ENCODE measurements at places on chromosomes 11 and 22. TPM values are rescaled to one million over a fixed set of nuclear protein-coding genes. Genes with fewer than 3 reads are reported as not detected.

DNA sequence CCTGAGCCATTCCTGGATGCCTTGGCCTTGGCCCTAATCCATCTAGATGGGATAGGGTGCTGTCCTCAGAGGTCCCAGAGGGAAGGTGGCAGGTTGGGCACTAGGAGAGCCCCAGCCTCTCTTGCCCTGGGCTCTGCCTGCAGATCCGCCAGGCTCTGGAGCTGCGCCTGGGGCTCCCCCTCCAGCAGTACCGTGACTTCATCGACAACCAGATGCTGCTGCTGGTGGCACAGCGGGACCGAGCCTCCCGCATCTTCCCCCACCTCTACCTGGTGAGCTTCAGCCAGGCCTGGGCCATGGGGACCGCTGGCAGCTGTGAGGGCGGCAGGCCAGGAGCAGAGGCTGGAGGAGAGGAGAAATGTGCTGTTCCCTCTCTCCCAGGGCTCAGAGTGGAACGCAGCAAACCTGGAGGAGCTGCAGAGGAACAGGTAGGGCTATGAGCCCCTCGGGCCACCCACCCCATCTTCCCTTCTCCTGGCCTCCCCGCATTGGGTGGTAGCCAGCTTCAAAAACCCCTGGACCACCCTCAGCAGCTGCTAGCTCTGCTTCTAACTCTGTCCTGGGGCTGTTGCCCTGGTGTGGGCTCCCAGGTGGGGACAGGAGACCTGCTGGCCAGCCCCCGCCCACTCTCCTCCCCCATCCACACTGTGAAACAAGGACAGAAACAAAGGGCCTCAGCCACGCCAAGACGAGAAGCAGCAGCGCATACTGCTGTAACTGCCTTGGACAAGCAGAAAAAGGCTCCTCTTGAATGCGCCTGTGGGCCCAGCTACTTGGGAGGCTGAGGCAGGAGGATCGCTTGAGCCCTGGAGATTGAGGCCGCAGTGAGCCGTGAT lies 4.9 kb downstream of the SSH3 start:
- no peak for DNase-seq
- no peak overlapping the region for H3K27ac ChIP-seq
- no peak overlapping the region for H3K4me3 ChIP-seq
- no peaks in the 10 kb centered on the region for H3K27me3 ChIP-seq
- peaks cover 15% of the 10 kb centered on the region for H3K4me1 ChIP-seq

- no peaks in the 10 kb centered on the region for H3K4me1 ChIP-seq
- no peak for DNase-seq
- no peak overlapping the region for H3K27ac ChIP-seq
- no peaks in the 10 kb centered on the region for H3K27me3 ChIP-seq
Measured at GRCh38 chr11:38438091-38438490, 1840.1 kb upstream of the RAG2 start.

DNA sequence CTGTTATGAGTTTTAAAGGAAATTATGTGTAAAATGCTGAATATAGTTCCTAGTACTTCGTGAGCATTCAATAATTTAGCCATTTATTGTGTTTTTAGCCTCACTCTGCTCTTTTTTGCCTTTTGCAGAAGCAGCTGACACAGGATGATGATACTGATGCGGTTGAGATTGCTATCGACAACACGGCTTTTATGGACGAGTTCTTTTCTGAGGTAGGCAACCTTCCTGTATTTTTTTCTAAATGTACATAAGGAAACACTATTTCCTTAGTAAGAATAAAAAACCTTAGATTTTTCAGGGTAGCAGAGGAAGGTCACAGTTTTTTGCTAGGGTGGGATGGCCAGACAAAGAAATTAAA lies 17.9 kb downstream of the STX3 start:
- H3K27me3 ChIP-seq: no peaks in the 10 kb centered on the region
- no peak overlapping the region for H3K4me3 ChIP-seq
- peak overlapping the region; percentile 85 for H3K27ac ChIP-seq

DNA sequence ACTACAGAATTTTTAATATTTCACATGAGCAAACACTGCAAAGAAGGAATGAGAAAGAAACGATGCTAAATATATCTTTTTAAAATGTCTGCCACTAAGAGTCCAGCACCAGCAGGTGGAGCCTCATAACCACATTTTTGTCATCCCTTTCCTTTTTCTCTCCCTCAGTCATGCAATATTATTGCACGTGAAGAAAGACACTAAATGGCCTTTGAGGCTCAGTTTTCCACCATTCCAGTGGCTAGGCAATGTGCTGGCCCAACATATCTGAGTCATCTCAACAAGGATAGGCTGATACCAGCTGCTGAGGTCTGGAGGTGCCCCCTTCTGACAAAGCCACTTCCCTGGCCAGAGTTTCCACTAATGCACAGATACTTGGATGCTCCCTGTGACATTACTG lies 1.8 kb downstream of the ALKBH8 start:
- DNase-seq: peak; percentile 69
- no peaks in the 10 kb centered on the region for H3K27me3 ChIP-seq
- peaks cover 37% of the 10 kb centered on the region for H3K4me1 ChIP-seq
- no peak overlapping the region for H3K4me3 ChIP-seq

- peaks cover 5% of the 10 kb centered on the region for H3K4me1 ChIP-seq
- H3K27ac ChIP-seq: no peak overlapping the region
- H3K36me3 ChIP-seq: no peaks in the 10 kb centered on the region
- no peak for DNase-seq
- H3K27me3 ChIP-seq: peaks cover 15% of the 10 kb centered on the region
- no peak overlapping the region for H3K4me3 ChIP-seq
Measured at GRCh38 chr11:1924646-1925372, 5.3 kb downstream of the TNNT3 start.

GRCh38 chr11:79430280-79430679 lies 10.6 kb downstream of the TENM4 start:
- no peak overlapping the region for H3K4me3 ChIP-seq
- no peaks in the 10 kb centered on the region for H3K36me3 ChIP-seq
- H3K27me3 ChIP-seq: peaks cover 25% of the 10 kb centered on the region
- H3K27ac ChIP-seq: no peak overlapping the region
- DNase-seq: no peak

GRCh38 chr11:108965306-108966001 lies 300.6 kb downstream of the DDX10 start:
- no peak overlapping the region for H3K4me3 ChIP-seq
- H3K36me3 ChIP-seq: no peaks in the 10 kb centered on the region
- H3K4me1 ChIP-seq: no peaks in the 10 kb centered on the region
- no peak for DNase-seq
- H3K27ac ChIP-seq: no peak overlapping the region

GRCh38 chr22:21982338-21982965 lies at the start of gene TOP3B:
Gene TOP3B, minus strand, starts transcription at chr22:21982787. Its CDS starts 7,078 bp downstream, at chr22:21975709.
- DNase-seq: peak; percentile 85
- no peaks in the 10 kb centered on the region for H3K27me3 ChIP-seq
- H3K36me3 ChIP-seq: no peaks in the 10 kb centered on the region
- H3K4me3 ChIP-seq: peak within 1 kb of the TSS; percentile 94

DNA sequence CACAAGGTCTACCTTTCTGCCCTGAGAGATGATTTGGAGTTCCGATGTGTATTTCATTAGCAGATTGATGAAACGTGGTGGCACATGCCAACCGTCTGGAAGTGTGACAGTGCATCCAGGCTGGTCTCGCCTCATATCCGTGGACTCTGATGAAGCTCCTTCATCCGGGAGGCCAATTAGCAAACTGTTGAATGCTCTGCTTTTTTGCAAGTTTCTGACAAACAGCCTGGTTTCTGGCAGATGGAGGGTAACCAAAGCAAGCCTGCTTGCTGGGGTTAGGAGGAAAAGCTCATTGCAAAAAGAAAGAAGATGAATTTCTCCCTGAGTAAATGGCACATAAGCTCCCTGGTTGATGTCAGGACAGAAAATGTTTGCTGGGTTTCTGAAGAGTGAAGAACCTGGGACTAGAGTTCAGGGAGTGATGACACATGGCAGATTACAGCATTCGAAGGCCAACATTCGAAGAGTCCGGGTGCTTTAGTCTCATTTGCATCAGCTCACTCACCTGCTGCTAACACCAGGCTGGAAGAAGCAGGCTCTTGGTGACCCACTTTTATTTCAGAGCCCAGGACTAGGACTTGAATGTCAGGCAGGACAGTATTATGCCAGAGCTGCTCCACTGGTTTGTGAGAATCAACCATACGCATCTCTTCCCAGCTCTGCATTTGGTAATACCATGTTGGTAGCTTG lies 135.9 kb upstream of the TTC12 start:
- no peak overlapping the region for H3K27ac ChIP-seq
- DNase-seq: no peak
- peaks cover 2% of the 10 kb centered on the region for H3K27me3 ChIP-seq
- H3K4me3 ChIP-seq: no peak overlapping the region
- H3K4me1 ChIP-seq: no peaks in the 10 kb centered on the region

- H3K27me3 ChIP-seq: no peaks in the 10 kb centered on the region
- H3K27ac ChIP-seq: peak overlapping the region; percentile 95
- H3K4me3 ChIP-seq: peak overlapping the region; percentile 33
Measured at GRCh38 chr11:128291007-128291406, 296.4 kb downstream of the ETS1 start.

DNA sequence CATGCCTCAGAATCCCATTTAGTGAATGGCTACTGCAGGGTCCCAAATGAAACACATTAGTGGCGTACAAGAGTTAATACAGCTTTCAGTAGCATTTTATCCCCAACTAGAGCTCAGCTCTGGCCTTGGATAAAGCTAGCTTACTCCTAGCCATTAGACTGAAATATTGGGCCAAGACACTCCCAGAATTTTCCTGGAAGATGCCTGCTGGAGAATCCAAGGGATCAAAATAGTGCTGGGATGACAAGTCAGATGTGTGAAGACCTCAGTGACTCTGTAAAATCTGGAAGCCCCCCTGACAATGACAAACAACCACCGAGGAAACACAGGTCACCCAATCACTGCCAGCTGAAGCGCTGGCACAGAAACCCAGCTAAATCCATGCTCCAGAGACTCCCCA lies 303.1 kb upstream of the SORL1-AS1 start:
- H3K4me3 ChIP-seq: no peak overlapping the region
- H3K36me3 ChIP-seq: no peaks in the 10 kb centered on the region
- no peaks in the 10 kb centered on the region for H3K27me3 ChIP-seq
- no peak for DNase-seq
- H3K4me1 ChIP-seq: no peaks in the 10 kb centered on the region

DNA sequence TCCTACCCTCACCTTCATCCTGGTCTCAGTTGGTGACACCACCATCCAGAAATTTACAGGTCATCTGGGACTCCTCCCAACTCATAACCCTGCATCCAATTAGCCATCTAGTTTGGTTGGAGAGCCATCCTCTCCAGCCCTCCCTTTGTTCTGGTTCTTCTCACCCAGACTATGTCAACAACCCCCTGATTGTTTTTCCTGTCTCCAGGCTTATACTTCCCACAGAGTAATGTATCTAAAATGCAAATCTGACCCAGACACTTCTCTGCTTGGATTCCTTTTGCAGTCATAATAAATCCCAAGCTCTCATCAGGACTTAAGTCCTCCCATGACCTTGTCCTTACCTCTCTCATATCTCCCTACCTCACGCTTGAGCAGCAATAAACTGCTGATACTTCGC lies 3.0 kb downstream of the TTC12 start:
- no peak overlapping the region for H3K27ac ChIP-seq
- no peaks in the 10 kb centered on the region for H3K27me3 ChIP-seq
- H3K36me3 ChIP-seq: no peaks in the 10 kb centered on the region
- H3K4me3 ChIP-seq: no peak overlapping the region
- no peak for DNase-seq

DNA sequence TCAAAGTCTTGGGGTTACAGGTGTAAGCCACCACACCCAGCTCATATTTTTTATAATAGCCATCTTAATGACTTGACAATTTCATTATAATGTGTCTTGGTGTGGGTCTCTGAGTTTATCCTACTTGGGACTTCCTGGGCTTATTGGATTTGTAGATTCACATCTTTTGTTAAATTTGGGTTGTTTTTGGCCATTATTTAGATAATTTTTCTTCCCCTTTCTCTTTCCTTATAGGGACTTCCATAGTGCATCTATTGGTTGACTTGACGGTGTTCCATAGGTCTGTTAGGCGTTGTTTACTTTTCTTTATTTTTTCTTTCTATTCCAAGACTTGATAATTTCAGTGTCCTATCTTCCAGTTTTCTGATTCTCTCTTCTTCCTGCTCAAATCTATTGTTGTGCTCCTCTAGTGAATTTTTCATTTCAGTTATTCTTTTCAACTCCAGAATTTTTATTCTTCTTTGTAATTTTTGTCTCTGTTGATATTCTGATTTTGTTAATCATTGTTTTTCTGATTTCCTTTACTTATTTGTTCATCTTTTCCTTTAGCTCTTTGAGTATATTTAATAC lies 45.6 kb downstream of the RRM1 start:
- no peak overlapping the region for H3K27ac ChIP-seq
- no peaks in the 10 kb centered on the region for H3K27me3 ChIP-seq
- H3K4me1 ChIP-seq: no peaks in the 10 kb centered on the region
- H3K4me3 ChIP-seq: no peak overlapping the region
- DNase-seq: no peak

GRCh38 chr11:108534274-108534882 lies 36.2 kb upstream of the POGLUT3 start:
- no peak overlapping the region for H3K27ac ChIP-seq
- H3K4me3 ChIP-seq: no peak overlapping the region
- no peaks in the 10 kb centered on the region for H3K36me3 ChIP-seq
- no peaks in the 10 kb centered on the region for H3K4me1 ChIP-seq

DNA sequence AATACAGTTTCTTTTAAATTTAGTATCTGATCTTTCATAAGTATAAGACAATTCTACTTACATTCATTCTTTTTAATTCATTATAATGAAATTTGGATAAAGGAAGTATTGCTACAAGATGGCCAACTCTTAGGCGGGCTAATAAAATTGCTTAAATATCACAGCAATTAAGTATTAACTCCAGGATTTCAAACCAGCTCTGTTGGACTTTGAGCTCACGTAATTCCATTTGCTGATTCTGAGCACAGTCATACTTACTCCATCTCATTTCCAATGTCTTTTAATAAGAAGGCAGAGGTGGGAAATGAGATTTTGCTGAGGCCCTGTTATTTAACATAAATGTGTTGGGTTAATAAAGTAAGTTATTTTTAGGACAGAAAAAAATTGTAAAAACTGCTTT lies 748.1 kb downstream of the KCNA4 start:
- no peak for DNase-seq
- H3K4me3 ChIP-seq: no peak overlapping the region
- H3K36me3 ChIP-seq: no peaks in the 10 kb centered on the region
- H3K27me3 ChIP-seq: no peaks in the 10 kb centered on the region

GRCh38 chr11:11169715-11170351 lies 183.2 kb downstream of the CSNK2A3 start:
- no peak for DNase-seq
- no peak overlapping the region for H3K27ac ChIP-seq
- H3K27me3 ChIP-seq: no peaks in the 10 kb centered on the region

The JAML gene
- total RNA-seq: 9.6 TPM

The TSSC4 gene
- 57.5 TPM for total RNA-seq

The CBLIF gene
- total RNA-seq: not detected

The FAM227A gene
- total RNA-seq: 0.57 TPM

The NRIP3 gene
- total RNA-seq: 0.56 TPM

The INS gene
- not detected for total RNA-seq

The CHEK1 gene
- total RNA-seq: 3.5 TPM

The SEPTIN3 gene
- total RNA-seq: 0.29 TPM

The NDUFA6 gene
- 47.8 TPM for total RNA-seq

Measured in B cell (primary cell).